ENCODE measurements at places on chromosomes 16 and 17.

- no peak for DNase-seq
These were observed 5.2 kb upstream of the GUCY2D start for GRCh38 chr17:7997186-7997585.

GRCh38 chr17:10036511-10037061 lies 131.5 kb upstream of the RCVRN start:
- DNase-seq, result no peak

- no peak for DNase-seq
These were observed 33.7 kb downstream of the TADA2A start for GRCh38 chr17:37440424-37440823.

DNA sequence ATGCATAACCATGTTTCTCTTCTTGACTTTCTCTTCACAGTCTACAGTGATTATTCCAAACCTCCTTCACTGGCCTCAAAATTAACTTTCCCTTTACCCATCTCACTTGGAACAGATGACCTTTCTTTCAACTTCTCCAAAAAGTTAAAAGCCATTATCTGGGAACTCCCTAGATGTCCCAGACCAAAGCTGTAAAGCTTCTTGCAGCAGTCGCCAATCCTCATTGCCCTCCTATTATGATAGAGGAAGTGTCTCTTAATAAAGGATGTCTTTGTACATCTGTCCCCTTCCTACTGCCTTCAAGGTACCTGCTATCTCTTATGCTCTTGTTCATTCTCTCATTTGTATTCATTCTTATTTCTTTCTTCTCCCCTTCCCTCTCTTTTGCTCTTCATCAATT lies 127.5 kb downstream of the MRTFB start:
- DNase-seq, result no peak

GRCh38 chr16:3143598-3144320 lies 8.9 kb downstream of the ZNF213 start:
- no peak for DNase-seq

DNA sequence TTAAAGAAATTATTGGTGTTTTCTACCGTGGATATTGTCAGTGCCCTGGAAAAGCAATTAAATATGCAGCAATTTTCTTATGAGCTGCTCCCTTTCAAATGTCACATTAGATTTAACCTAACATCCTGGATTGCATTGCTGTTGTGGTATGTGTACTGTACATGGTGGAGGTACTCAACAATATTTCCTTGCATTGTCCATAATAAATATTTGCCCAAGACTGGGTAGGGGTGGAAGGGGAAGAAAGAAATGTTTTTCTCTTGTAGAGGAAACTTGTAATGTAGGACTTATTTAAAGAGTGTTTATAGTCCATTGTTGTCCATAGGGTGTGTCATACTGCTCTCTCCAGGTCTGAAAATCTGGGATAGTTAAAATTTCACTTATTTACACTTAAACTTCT lies 346.2 kb upstream of the TBX2 start:
- DNase-seq, result no peak

DNA sequence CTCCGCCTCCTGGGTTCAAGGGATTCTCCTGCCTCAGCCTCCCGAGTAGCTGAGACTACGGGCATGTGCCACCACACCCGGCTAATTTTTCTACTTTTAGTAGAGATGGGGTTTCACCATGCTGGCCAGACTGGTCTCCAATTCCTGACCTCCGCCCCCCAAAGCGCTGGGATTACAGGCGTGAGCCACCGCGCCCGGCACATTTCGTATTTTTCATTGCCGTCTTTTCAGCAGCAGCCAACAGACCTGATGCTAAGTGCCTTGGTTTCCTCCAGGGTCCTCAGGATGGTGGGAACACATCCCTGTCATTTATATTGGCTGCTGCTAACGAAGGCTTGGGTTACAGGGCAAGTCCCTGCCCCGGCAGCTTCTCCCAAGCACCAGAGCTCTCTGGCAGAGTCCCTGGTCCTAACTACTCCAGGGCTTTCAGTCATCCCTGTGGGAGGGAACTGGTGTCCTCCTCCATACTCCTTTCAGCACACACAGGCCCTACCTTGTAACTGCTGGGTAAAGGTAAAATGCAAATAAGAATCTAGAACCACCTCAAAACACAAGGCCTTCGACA lies 1.5 kb upstream of the RNF157 start:
- no peak for DNase-seq

DNA sequence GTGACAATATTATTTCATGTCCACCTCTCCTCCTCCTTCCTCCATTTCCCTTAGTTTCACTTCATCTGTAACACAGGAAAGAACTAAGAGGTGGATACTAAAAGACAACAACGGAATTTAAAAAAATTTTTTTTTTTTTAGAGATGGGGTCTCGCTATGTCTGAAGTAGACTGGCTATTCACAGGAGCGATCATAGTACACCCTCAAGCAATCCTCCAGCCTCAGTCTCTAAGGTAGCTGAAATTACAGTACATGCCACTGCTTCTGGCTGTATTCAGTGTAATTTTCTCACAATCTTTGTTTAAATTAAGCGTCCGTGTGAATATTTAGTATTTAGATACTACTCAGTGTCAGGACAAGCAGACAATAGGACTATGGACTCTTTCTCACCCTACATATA lies 35.6 kb downstream of the FBXL20 start:
- no peak for DNase-seq

DNA sequence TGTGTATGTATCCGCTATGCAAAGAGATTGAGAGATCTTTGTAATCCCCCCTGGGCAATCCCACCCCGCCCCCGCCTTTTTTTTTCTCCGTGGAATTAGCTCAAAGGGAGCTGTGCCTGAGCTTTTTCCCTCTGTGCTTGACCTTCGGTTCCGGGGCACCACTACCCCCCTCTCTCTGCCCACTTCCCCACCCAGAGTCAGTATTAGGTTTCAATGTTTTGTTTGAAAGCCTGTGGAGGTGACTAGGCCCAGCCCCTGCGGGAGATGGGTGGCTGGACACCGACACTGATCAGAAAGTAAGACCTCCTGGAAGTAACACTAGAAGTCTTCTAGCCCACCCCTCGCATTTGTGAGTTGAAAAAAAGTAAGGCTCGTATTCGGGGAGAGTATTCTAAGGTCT lies 7.0 kb downstream of the CBLN1 start:
- no peak for DNase-seq

- no peak for DNase-seq
These were observed 256.2 kb downstream of the FOXL1 start for GRCh38 chr16:86834451-86835035.

DNA sequence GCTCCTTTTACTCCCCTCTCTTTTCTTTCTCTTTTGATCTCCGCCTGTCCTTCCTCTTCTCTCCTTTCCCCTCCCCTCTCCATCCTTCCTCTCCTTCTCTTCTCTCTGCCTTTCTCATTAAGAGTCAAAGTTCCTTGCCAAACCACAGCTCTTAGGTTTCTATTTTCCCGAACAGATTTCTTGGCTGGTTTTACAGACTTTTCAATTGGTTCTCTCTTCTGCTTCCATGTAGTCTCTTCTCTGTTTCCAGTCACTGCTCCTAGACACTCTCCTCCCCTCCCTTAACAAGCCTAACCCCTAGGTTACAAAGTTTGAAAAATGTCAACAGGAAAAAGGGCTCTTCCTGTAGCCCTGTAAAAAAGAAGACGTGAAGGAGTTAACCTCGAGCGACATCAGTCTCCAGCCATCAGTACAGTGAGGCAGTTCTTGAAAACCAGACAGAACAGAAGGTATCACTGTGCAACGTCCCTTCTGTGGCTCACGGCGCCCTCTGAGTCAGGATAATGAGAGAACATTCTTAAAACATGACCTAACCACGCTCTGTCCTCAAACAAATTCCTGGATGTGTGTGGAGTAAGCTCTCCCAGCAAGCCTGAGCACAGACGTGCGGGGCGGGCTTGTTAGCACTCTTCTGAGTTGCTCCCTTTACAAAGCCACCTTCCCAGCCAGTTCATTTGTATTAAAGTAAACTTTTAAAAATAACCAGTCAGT lies 11.6 kb upstream of the MARCHF10 start:
- peak; percentile 36 for DNase-seq

DNA sequence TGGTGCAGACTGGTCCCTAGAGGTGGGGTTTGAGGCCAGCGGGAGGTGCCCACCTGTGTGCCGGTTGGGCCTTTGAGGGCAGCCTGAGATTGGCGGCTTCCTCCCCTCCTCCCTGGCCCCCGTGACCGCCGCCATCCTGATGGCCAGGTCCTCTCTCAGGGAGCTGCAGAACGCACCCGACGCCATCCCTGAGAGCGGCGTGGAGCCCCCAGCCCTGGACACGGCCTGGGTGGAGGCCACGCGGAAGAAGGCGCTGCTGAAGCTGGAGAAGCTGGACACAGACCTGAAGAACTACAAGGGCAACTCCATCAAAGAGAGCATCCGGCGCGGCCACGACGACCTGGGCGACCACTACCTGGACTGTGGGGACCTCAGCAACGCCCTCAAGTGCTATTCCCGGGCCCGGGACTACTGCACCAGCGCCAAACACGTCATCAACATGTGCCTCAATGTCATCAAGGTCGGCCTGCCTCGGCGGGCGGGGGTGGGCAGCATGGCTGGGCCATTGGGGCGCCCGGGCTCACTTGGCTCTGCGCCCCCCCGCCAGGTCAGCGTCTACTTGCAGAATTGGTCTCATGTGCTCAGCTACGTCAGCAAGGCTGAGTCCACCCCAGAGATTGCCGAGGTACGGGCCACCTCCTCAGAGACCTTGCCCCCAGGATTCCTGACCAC lies 2.8 kb downstream of the GPS1 start:
- DNase-seq, result no peak

DNA sequence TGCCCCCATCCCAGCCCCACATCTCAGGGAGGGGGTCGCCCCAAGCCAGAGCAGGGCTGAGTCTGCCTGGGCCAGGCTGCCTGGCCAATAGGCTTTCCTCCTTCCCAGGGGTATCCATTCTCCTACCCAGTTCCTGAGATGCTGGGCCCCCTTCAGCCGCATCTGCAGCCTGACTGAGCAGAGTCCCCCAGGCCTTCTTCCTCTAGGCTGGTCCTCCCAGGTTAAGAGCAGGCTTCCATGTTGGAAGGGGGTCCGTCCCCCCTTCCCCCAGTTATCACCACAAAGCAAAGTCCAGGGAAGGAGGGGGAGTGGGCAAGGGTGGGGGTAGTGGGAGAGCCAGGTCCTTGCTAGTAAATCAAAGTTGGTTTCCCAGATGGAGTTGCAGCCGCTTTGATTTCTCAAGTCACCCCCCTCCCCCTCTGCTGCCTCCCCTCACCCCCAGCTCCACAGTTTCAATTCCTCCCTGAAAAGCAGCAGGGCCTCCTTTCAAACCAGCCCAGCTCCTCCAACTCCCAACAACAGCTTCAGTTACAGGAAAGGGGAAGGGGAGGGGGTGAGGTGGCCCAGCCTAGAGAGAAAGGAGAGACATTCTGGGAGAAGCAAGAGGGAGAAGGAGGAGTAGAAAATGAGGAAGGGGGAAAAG lies 9.5 kb upstream of the FZD2 start:
- no peak for DNase-seq

DNA sequence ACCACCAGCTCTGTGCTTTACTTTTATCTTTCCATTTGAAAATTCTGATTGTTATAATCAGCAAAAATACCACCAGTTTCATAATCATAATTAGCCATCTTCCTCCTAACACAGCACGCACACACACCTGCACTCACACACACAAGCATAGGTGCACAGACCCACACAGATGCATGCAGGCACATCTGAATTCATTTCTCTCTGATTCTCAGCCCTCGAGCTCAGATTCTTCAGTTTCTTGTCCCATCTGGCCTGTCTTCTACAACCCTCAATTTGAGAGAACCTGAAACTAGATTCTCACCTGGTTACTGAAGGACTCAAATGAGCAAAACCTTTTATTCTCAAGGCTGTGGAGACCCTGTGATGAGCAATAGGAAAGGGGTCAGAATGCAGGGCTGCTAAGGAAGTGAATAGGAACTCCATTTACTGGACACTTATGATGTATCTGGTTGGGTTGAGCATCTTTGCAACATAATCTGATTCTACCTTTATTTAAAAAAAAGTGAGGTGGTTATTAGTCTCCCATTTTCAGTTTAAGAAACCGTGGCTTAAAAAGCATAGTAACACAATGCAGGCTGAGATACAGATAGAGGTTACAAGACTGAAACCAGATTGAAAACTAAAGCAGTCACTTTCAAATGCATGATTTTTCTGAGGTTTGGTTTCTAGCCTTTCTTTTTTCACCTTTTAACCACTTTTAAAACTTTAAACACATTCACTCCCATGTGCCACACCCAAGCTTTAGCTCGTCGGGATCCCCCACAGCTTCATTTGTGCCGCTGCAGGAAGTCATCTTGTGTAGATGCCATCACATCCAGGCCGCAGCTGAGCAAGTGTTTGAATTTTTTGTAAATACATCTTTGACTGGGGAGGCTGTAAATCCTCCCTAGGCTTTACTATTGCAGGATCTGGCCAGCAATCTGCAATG lies 9.4 kb downstream of the KRT33A start:
- no peak for DNase-seq

- DNase-seq, result no peak
These were observed 56.3 kb downstream of the ABCC12 start for GRCh38 chr16:48099455-48099854.

GRCh38 chr16:2473999-2474876 lies 689 bp upstream of the TBC1D24 start:
- no peak for DNase-seq

GRCh38 chr16:57485091-57485915 lies 990 bp downstream of the DOK4 start:
- DNase-seq, result no peak

DNA sequence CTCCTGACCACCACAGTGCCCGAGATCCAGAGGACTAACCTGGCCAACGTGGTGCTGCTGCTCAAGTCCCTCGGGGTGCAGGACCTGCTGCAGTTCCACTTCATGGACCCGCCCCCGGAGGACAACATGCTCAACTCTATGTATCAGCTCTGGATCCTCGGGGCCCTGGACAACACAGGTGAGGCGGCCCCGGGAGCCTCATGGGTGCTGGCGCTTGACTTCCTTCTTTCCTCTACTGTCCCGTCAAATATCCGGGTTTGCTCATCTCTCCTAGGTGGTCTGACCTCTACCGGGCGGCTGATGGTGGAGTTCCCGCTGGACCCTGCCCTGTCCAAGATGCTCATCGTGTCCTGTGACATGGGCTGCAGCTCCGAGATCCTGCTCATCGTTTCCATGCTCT lies 13.7 kb downstream of the DHX38 start:
- DNase-seq, result no peak

- DNase-seq, result no peak
These were observed 8.7 kb downstream of the GRB2 start for GRCh38 chr17:75396796-75397195.

GRCh38 chr16:56334761-56335160 lies 90.6 kb downstream of the AMFR start:
- no peak for DNase-seq
